ENCODE measurements at places on chromosomes 11 and 22.

DNA sequence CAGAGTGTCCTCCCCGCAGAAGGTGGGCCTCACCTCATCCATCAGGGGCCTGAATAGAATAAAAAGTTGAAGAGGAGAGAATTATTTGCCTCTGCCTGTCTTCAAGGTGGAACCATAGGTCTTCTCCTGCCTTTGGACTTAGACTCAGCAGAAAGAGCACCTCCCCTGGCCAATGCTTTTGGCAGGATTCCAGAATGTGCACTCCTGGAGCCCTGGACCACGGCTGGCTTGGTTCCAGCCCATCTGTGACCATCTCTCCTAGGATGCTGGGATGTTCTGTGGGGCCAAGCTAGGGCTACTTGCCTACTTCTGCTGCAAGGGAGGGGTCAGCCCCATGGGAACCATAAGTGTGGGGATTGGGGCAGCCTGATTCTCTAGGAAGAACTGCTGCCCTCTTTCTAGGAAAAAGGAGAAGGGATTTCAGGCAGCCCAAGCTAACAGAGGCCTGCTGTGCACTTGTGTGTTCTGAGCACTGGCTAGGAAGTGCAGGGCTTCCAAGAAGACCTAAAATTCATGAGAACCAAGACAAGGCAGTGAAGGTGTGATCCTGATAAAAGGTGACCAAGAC, 32.2 kb upstream of the SHANK2 start:
- DNase-seq, result no peak

- peak; percentile 63 for DNase-seq
Observed at GRCh38 chr11:14380947-14381561, 22.1 kb upstream of the RRAS2 start.

GRCh38 chr11:123573286-123573685, 81.1 kb downstream of the SCN3B start:
- no peak for DNase-seq

DNA sequence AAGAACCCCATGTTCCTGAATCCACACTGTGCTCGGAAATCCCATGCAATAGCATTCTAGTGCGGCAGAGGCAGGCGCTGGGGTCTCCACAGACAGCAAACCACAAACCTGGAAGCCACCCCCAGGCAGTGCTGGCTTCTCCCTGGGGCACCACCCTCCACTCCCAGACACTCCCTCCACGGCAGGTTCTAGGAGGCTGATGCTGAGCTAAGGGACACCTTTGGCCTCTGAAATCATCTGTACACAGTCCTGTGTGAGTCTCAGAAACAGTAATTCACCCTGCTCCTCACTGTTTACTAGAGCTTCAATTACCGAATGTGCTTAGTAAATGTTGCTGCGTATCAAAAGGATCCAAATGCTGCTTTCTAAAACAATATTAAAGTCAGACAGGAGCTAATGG, 129.3 kb downstream of the EFCAB6 start:
- no peak for DNase-seq

DNA sequence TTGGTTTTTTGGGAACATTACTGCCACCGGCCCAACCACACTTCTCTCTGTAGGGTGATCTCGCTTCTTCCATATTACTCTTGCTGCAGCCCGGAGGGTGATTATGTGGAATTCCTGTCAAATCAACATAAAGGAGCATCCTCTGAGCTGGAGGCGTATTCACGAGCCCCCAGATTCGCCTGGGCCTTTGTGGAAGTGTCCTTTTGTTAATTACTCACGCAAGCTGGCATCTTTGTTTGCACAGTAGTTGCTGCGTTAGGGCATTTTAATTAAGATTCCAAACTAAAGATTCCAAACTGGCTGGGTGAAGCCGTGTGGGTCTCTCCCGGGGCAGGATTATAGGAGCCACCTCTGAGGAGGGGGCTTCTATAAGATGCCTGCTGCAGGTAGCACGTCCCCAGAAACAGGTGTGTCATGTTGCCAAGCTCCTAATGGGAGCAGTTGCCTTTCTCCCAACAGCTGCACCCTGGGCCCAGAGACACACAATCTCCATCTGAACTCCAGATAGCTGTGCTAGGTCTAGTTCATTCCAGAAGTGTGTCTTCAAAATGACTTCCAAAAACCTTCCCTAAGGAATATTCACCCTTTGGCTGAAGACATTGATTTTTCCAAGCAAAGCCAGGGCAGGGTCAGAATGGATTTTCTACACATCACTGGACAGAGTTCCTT, 40.9 kb downstream of the SHISAL1 start:
- no peak for DNase-seq

- no peak for DNase-seq
Observed at GRCh38 chr22:30186041-30186440, 60.5 kb downstream of the LIF start.

- no peak for DNase-seq
Observed at GRCh38 chr11:115580416-115580815, 76.2 kb upstream of the CADM1 start.

All from AG10803 (cell line).